ENCODE measurements at places on chromosomes 2 and 18.

DNA sequence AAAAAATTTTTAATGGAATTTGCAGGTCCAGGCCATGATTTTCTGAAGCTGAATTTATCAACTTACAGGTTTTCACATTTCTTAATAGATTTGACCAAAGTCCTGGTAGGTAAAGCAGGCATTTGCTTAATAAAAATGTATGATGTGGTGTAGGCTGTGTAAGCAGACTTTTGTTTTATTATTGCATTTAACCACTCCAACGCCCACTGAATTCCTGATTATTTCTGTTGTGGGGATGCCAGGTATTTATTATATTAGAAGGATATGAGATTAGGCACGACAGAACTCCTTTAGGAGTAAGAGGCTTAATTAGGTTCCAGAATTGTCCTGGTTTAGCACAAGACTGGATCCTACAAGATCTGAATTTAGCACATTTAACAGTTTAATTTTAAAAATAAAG, 111.1 kb downstream of the ADCYAP1 start:
- DNase-seq: no peak

DNA sequence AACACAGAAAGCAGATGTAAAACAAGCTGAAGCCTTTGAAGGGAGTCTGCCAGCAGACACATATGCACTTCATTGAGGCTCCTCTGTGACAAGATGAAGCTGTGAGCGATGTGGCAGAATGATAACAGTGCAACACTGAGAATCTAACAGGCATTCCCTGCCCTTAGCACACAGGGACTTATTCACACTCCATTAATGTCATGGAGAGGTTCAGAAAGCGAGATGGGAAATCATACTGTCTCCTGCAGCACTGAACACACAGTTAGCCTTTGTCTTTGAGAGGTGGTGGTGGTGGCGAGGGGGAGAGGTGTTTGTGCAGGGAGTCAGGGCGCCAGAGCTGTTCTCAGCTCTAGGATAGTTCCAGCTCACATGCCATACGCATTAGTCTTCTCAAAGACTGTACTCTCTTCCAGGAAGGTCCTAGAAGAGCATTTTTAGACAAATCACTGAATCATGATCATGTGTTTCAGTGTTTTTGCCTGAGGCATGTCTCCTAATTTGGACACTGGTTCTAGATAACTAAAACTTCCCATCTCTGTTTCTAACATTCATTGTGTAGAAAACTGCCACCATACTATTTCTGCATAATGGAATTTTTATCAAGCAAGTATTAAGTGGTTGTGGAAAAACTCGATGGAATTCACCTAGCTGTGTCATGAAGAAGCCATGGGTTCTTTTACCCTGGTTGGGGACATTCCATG, 93.5 kb upstream of the ITGB6 start:
- DNase-seq: no peak

DNA sequence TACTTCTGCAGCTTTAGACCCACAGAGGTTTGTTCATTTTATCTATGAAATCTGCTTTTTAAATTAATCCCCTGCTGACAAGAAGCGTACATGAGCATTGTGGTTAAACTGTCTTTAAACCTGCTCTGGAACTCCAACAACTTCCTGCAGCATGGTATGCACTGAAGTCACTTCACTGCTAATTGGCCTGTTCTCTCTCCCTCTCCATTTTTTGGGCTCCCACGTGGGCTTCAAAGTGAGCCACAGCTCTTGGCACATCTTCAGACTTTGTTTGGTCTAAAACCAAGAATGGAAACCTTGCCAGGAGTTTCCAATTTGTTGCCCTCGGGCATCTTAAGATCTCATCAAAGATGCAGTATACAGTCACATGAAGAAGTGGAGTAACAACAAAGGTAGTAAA, 311.4 kb downstream of the LRRTM1 start:
- DNase-seq: no peak

GRCh38 chr18:62710417-62710816, 4.9 kb upstream of the PHLPP1 start:
- DNase-seq: no peak

Data from colonic mucosa (tissue), 4 donors.